ENCODE measurements at places on chromosomes 5 and 9.

- no peak for DNase-seq
Measured at GRCh38 chr5:5063533-5063953, 76.6 kb upstream of the ADAMTS16 start.

- DNase-seq = no peak
Measured at GRCh38 chr5:126633552-126633951, 32.8 kb downstream of the PHAX start.

DNA sequence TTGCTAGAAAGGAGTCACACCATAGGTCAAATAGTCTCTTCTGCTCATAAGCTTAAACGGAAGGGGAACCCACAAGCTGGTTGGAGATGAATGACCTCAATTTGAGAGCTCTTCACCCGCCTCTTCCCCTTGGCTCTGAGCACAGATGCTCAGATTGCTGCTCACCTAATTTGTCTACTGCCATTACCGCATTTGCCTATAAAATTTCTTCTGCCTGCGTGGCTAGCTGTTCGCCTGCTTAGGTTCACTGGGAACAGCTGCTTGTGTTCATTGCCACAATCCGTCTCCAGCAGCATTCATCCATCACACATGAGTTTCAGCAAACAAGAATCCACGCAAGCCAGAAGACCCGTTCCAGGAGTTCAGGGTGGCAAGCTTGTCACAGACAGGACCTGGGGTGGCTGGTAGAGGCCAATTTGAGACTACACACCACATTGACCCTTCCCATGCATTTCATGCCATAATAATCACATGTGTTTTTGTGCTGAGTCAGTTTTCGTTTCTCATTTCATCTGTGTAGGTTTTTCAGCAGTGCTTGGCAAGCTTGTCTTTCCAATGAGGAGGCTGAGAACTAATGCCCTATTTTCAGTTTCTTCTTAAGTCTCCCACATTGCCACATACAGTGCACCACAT lies 50.2 kb upstream of the DNAH5 start:
- no peak for DNase-seq

GRCh38 chr5:149147676-149148075 lies 6.4 kb downstream of the ABLIM3 start:
- DNase-seq = no peak

DNA sequence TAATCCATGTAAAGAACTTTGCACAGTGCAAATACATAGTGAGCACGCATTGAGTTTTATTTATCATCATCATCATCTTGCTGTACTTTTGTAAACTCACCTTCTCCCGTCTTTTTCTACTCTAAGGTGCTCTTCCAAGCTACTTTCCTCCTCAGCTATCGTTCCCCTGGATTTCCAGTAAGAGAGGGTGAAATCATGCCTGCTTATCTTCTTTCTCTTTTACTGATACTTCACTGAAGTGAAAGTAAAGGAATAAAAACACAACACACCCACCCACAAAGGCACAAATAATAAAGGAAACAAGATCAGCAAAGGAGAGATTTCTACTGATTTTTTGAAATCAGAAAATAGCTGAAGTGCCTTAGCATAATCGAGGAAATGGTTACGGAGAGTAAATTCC lies 509.9 kb downstream of the RAB3C start:
- DNase-seq = no peak

- DNase-seq = no peak
Measured at GRCh38 chr5:7881091-7881490, 12.1 kb downstream of the MTRR start.

DNA sequence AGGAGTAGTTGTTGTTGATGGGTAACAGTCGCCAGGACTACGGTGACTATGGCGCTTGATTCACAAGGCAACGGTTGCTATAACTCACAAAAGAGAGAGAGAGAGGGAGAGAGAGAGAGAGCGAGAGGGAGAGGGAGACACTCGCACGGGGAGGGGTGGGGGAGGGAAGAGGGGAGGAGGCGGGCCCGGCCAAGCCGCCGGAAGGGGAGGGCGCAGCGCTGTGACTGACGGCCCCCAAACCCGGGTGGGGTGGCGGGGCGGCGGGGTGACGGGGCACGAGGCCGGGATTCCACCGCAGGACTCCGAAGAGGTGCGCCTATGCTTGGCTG lies at the start of gene RFX3:
Gene RFX3 (minus strand): TSS at position 166 of the 329 bp plus-strand sequence. CDS start 130,413 bp downstream, outside the sequence.
- DNase-seq = peak; percentile 94

- no peak for DNase-seq
Measured at GRCh38 chr9:68851657-68852056, 146.6 kb downstream of the PIP5K1B start.

DNA sequence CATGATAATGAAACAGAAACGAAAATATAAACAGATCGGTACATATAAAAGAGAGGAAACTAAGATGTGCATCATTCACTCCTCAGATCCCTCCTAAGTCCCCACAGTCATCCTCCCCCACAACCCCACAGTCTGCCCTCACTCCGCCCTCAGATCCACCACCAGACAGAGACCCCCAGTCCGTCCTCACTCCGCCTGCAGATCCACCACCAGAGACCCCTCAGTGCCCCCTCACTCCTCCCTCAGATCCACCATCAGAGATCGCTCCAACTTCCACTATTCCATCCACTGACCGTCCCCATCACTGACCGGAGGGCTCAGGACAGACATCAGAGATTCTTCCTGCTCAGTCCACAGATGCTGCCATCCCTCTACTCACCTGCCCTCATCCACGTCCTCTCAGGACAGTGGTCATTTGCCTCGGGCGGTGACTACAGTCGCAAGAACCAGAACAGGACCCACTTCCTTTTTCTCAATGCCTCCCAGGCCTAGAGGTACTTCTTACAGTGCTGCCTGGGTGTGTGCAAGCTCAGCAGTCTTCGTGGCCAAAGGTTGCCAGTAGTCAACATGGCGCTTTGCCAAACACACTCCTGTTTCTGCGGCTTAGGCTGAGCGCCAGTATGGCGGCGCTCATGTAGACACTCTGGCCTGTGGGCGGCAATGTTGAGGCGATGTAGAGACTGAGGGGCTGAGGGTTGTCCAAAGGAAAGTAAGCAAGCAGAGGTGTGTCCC lies 8.3 kb upstream of the SPATA31C1 start:
- no peak for DNase-seq

DNA sequence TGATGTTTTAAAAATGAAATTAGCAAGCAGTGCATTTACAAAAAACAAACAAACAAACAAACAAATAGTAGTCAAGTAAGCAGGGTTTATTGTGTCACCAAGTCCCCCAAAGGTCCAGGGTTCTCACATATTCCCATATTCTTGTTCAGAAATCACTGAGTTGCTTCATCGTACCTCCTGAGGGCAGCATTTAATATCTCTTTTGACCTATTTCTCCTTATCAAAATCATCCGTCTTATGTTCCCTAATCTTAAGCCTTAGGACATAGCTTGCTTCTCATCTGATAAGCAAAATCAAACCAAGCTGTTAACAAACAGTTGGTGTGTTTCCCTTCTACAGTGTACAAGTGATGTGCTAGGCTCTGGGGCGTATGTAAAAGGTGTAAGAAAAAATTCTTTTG lies 109.5 kb upstream of the MAN2A1 start:
- DNase-seq = no peak

DNA sequence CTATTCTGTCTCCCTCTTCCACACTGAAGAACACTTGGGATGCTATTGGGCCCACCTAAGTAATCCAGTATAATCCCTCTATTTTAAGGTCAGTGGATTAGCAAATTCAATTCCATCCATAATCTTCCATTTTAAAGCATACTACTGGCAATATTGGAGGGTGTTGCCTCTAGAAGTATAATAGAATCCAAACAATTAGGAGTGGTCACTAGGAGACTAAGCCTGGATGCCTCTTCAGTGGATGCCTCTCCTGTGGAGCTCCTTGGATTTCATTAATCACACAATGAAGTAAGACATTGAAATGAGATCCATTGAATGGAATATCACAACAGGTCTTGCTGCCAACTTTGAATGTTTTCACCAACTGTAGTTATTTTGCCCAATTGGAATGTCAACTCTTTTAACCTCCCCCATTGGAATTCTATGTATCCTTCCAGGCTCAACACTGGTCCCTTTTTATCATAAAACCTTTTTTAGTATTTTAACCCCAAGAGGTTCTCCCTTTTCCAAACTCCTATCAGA lies 311.6 kb downstream of the PLK2 start:
- no peak for DNase-seq

DNA sequence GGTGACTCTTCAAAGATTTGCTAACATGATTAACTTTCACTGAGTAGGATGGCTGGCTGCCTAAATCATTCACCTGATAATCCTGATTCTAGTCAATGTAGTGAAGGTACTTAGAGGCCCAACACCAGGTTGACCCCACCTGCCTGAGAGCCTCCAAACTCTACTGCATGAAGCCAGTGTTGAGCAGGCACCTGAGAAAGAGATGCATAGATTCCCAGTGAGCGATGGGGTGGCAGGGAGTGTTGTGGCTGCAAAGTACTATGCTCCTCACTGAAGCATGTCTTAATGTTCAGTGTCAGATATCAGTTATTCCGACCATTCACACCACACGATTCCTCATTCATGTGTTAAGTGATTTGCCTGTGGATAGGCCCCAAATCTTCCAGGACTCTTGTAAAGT lies 804.4 kb downstream of the TLE4 start:
- DNase-seq = no peak

DNA sequence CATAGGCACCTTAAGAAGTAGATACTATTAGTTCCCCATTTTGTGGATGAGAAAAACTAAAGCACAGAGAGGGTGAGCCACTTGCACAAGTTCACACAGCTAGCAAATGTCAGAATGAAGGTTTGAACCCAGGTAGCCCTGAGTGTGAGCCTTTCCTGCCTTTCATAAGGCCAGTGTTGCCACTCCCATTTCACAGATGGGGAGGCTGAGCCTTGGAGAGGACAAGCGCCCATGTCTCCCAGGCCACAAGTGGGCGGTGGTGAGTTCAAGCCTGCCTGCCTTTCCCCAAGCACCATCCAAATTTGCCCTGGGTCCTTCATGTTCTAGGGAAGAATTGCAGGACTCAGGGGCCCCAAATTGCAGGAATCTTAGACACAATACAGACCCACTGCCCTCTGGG lies 50.6 kb downstream of the LHX2 start:
- no peak for DNase-seq

DNA sequence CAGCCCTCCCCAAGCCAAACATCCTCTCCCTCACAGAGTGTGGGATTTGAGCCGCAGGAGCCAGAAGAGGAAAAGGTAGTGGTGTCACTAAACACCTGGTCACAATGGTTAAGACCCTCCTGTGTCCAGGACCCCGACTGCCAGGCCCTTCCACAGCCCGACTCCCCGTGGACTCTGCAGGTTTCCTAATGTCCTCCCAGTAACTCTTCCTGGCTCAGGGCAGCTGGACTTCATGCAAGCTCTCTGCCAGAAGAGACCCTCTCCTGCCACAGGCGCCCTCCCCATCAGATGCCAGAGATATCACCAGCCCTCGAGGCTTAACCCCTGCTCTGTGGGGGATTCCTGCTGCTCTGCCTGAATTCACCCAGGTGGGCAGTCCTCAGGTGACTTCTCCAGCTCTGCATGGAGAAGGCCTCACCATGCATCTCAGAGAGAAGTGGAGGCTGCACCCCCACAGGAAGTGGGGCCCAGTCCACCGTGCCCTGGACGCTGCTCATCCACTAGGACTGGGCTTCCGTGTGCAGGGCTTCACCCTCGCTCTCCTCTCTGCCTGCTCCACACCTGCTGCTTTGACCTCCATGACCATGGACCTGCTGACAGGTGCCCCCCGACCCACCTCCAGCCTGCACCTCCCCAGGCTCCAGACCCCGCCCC lies 111.2 kb downstream of the ADAMTS2 start:
- DNase-seq = no peak

GRCh38 chr5:60259730-60260129 lies 366.2 kb upstream of the PDE4D start:
- DNase-seq = no peak

DNA sequence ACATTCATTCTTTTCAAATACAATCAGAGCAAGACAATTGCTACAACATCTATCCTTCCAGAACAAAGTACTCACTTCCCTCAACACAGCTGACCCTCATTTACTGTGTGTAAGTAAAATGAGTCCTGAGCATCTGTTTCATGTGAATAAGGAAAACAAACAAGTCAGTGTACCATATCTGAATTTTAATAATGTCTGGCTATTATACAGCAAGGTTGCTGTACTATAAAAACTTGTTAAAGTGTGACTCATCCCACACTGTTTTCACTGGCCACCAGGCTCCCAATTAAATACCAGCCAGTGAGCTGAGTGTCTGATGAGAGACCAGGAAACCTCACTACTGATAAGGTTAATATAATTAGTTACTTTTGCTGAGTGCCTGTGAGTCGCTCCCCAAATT lies 339.8 kb downstream of the AGTPBP1 start:
- DNase-seq = no peak

GRCh38 chr5:111774525-111774924 lies 17.5 kb upstream of the NREP start:
- no peak for DNase-seq

- no peak for DNase-seq
Measured at GRCh38 chr9:91037511-91038482, 236.2 kb downstream of the SYK start.

DNA sequence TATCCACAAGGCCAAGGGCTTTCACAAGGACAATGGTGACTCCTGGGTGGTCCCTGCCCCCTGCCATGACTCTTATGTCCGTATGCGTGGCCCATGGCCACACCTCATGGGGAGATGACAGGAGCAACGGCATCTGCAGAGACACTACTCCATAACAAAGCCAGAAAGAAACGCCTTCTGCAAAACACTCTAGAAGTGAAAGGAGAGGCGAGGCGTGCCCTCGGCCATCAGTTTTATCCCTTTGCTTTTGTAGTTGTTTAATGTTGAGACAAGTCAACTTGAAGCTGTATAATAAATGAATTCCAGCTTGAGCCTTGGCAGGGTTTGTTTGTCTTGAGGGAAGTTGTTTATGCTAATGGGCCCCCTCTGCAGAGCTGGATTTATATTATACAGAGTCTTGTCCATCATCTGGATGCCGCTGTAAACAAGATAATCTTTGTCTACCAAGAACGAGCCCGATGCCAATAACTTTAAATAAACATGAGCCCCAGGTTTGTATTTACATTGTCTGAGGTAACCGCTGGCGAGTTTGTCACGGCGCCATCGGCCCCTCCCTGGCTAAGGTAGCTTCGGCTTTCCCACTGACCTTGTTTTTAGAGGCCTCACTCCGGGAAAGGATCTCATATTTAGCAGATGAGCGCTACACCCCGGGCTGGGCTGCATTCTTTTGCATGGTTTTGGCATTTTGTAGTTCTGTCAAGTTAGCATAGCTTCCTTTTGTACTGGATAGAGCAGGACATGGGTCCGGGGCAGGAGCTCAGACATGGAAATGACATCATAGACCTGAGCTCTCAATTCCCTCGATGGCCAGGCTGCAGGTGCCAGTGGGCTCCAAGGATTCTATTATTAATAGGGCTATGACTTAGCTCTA lies 165.3 kb downstream of the ERCC6L2 start:
- DNase-seq = no peak

- DNase-seq = no peak
Measured at GRCh38 chr9:136597965-136598364, 52.1 kb upstream of the NOTCH1 start.
